KG1 (cell line): ENCODE measurements at places on chromosomes 6 and 20.

- DNase-seq, result no peak
Observed at GRCh38 chr6:142071981-142072380, 60.7 kb upstream of the GJE1 start.

DNA sequence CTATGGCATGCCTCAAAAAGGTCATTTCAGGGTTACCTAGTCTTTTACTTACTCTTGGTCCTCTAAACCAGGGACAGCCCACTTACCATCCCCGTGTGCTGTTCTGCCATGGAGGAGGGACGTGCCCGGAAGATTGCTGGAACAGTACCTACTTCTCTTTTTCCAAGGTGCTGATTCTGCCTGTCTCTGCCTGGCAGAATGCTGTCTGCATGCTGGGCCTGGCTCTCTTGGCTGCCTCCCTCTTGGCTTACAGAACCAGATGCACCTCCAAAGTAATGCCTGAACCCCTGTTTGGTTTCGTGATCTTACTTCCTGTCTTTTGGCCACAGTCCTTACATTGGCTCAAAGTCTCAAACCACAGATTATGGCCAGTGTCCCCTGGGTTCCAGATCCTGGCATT, 120.7 kb upstream of the NT5E start:
- no peak for DNase-seq

DNA sequence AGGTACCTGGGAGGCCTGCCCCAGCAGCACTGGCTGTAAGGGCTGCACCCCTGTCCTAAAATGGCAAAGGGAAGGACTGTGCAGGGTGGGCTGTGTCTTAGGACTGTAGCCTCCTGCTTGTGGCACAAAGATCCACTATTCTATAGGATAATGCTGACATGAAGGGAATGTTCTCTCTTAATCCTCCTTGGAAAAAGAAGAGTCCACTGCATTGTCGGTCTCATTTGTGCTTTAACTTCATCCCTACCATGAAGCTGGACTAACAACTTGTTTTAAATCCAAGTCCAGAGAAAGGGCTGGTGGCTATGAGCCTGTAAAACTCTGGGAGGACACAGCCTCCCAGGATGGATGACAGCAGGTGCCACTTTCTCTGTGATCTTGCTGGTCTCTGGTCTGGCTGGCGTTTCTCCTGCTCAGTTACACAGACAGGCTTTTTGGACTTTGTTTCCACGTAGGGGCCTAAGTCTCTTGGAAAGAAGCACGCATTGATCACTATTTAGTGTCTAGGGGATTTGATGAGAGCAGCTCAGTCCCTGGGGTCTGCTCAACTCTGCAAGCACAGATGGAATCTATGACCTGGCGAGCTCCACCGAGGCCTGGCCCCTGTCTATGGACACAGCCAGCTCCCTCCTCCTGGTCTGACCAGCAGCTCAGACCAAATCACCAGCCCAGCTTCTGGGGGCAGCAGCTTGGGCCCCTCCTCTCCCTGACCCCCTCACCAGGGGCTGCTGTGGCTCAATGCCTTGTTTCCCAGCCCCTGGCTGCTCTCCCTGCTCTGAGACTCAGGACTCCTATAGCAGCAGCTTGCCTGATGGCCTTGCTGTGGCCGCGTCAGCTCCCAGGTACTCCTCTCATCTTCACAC, 4.8 kb downstream of the CST3 start:
- no peak for DNase-seq

- DNase-seq, result no peak
Observed at GRCh38 chr6:139133262-139134063, 1.4 kb upstream of the HECA start.

- no peak for DNase-seq
Observed at GRCh38 chr6:11092668-11093375, 812 bp upstream of the SMIM13 start.
